ENCODE measurements at places on chromosomes 1 and 21.
A peak's percentile ranks its signal among the peaks of the same experiment; 100 is the strongest.

DNA sequence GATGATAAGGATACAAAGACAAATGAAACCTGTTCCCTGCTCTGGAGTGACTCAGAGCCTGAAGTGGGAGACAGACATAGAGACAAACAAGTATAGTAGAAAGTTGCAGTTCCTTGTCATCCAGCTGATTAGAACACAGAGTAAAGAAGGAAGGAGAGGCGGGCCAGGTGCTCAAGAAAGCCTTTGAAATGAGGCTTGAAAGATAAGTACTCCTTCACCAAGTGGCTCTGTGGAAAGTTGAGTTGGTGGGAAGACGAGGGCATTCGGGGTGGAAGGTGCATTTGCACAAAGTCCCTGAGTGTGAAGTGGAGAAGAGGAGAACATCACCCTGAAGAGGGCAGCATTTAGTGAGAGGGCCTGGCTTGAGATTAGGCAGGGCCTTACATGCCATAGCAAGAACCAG is 17.0 kb downstream of the MARK1 start:
- no peak for DNase-seq

DNA sequence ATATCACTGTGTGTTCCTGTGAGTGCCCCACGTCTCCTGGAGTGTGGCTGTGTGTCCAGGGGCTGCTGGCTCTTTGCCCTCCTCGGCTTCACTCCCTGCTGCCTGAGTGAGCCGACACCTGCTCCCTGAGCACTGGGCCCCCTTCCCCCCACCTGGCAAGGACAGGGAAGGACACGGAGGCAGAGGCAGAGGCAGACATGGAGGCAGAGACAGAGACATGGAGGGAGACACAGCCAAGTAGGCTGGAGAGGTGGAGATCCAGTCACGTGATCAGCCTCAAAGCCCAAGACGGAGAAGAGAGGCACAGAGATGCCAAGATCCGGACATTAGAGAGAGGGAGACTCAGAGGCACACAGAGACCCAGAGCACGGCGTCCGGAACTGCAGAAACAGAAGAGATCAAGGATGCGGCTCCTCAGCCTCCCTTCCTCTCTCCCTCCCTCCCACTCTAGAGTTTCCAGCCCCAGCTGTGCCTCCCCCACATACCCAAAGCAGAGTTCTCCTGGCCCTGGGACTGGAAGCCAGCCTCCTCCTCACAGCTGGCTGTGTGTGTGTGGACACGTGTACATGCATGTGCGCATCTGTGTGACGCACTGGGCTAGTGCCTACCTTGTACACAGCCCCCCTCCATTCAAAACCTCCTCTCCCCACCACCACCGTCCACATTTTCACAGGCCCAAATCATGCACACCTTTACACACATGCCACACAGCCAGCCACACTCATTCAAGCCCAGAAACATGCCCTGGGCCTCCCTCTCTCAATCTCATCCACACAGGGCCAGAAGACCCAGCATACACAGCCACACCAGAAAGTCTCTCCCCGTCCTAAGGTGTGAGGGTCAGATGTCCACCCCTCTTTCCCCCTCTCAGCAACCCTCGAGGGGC is 39.1 kb upstream of the WASF2 start:
- DNase-seq = peak; percentile 76

- DNase-seq = no peak
Measured at GRCh38 chr1:25697435-25698217, 81.0 kb downstream of the MAN1C1 start.

DNA sequence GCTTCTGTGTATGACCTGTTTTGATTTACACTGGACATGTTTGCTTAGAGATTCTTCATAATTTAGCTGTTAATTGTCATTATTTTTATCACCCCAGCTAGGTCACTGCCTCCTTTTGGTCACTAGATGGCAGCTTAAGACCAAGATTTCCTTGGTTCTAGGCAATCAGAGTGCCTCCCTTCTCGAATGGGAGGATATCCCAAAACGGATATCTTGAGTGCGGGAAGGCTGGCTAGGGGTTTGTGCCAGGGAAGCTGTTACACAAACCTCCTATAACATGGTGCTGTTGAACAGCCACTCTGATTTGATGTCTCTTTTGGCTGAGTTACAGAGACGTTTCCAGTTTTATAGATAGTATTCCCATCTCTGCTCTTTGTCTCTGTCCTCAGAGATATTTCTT is 283.5 kb downstream of the S1PR1 start:
- DNase-seq = no peak

DNA sequence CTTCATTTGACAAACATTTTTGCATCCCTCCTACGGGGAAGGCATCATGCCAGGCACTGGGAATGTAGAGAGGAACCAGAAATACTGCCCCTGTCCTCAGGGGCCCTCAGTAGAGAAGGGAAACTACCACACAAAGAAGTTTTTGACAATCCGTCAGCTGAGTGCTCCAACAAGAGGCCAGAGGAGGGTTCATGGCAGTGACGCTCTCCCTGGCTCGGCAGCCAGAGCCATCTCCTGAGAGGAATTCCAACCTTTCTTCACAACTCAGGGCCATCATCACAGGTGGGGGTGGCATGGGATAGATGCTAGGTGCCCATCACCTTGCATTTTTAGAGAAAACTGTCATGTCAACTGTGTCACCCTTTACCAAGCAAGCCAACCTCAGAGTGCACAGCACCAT is 154.1 kb downstream of the HIVEP3 start:
- DNase-seq = no peak

DNA sequence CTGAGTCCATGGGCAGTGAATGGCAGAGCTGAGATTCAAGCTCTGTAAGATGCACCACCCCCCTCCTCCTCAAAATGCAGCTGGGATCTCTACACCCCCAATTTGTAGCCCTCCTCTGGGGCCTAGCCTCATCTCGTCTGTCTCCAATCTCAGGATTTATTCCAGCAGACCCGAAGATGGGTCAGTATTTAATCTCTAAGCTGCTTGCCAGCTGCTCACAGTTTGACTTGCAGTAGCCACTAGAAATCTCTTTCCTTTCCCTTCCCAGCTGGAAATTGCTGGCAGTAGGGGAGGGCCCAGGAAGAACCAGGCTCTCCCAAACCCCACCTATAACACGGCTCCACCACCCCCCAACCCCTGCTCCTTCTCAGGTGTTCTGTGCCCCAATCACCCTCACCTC is 1.5 kb downstream of the LACTBL1 start:
- no peak for DNase-seq

DNA sequence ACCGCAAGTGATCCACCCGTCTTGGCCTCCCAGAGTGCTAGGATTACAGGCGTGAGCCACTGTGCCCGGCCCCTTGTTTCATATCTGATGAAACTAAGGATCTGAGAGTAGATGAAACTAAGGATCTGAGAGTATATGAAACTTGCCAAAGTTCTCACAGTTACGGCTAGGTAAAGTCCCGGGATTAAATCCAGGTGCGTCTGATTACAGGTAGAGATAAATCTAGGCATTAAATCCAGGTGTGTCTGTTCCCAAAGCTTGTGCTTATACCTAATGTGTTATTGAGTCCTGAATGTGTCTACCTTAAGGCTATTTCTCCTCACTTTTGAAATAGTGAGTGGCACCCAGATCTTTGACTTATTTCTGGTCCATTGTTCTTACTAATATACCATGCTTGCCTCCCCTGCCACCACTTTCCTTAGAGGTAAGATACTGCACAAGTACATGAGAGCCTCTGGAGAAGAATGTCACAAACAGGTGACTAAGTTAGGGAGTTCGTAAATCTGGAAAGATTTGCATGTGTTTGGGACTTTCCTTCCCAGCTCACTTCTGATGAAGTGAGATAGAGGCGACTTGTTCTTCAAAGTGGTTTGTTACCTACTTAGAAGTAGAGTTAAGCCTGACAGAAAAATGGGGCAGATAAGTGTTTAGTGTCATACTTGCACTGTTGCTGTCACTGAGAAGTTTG is 66.5 kb downstream of the AK4 start:
- DNase-seq = no peak

GRCh38 chr21:25581582-25581981 is 25.7 kb downstream of the MRPL39 start:
- DNase-seq = no peak

- DNase-seq = no peak
Measured at GRCh38 chr1:83746234-83746633, 252.7 kb downstream of the TTLL7 start.

DNA sequence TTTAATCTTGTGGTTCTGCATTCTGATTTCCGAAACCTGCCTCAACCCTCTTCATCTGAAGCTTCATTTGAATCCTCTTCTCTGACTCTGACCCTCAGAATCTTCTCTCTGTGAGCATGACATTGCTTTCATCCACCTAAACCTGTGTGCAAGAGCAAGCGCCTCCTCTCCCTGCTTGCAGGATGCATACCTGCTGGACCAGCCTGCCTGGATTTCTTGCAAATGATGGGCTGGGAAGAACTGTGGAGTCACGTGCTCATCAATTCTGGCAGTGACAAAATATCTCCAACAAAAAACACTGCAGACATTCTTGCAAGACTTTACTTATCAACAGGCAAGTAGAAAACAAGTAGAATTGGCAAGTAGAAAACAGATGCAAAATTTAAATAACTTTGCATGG is 20.8 kb upstream of the SLC35F3 start:
- no peak for DNase-seq

- DNase-seq = no peak
Measured at GRCh38 chr1:156455362-156455761, 45.2 kb downstream of the MEF2D start.
